ENCODE measurements at places on chromosomes 6 and 20. TPM values are rescaled to one million over a fixed set of nuclear protein-coding genes. Genes with fewer than 3 reads are reported as not detected.

DNA sequence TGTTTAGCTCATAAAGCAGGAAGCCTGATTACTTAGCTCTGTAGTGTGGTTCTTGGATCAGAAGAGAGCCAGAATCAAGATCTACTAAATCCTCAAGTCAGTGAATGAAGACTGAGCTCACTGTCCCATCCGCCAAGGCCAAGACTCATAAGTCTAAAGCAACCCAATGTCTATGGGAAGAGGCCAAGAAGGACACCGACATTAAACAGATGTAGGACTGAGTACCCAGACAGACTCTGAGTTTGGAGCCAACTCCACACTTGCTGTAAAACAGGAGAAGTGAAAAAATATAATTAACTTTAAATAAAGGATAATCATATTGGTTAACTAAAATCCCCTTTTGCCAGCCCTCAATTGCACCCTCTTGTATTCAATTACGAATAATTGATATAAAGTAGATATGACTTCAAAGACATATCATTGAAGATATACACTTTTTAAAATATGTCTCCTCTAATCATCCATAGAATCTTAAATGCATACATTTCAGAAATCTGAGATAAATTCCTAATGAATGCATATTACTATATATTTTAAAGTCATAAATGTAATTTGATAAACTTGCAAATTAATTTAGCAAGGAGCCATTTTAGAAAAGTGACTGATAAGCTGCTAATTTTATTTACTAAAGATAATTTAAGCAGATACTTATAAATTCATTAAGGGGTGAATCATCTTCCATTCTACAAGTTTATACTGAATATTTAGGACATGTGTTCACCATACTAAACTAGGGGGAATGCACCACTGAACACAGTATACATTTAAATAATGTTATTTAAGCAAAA, 617.0 kb upstream of the ARID1B start:
- DNase-seq = no peak
- H3K27ac ChIP-seq = no peak overlapping the region
- no peaks in the 10 kb centered on the region for H3K27me3 ChIP-seq
- H3K4me3 ChIP-seq = no peak overlapping the region

- H3K27me3 ChIP-seq = no peaks in the 10 kb centered on the region
- H3K36me3 ChIP-seq = no peaks in the 10 kb centered on the region
- no peak for DNase-seq
- H3K4me3 ChIP-seq = no peak overlapping the region
- H3K27ac ChIP-seq = no peak overlapping the region
Observed at GRCh38 chr20:39342463-39342862, 380.3 kb downstream of the DHX35 start.

DNA sequence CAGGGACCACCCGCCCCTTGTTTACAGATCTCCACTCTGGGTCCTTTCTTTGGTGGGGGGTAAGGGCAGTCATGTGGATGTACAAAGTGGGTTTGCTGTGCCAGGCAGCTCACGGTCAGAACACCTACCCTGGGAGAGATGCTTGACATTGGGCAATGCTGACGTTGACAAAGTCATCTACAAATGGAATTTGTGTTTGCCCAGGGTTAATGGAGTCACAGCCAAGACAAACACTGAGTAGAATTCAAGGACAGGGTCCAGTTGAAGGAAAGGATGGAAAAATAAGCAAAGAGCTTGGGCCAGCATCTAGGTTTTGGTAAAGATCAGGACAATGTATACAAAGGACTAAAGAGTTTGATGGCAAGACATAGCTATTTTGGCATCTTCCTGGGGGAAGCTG, 54.7 kb downstream of the MOCS1 start:
- peaks cover 3% of the 10 kb centered on the region for H3K27me3 ChIP-seq
- no peak overlapping the region for H3K27ac ChIP-seq
- DNase-seq = no peak

- H3K4me3 ChIP-seq = no peak overlapping the region
- no peak for DNase-seq
- H3K4me1 ChIP-seq = no peaks in the 10 kb centered on the region
- no peaks in the 10 kb centered on the region for H3K36me3 ChIP-seq
- H3K27ac ChIP-seq = no peak overlapping the region
Observed at GRCh38 chr6:75590370-75590769, 11.3 kb upstream of the SENP6 start.

DNA sequence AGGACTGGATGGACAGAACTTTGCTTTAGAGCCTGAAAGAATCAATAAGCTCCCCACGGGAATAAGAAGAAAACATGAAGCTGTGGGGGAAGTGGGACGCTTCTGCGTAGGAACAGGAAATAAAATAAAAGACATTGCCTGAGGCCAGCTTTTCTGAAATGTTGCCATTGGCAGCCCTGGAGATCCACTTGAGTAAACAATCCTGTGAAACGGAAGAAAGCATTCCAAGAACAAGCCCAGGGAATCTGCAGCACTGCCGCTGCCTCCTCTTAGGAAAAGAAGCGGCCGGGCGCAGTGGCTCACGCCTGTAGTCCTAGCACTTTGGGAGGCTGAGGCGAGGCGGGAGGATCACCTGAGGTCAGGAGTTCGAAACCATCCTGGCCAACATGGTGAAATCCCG, 182.3 kb upstream of the RALGAPA2 start:
- no peaks in the 10 kb centered on the region for H3K4me1 ChIP-seq
- H3K27me3 ChIP-seq = peaks cover 7% of the 10 kb centered on the region
- H3K27ac ChIP-seq = no peak overlapping the region

- no peak for DNase-seq
- H3K27me3 ChIP-seq = peaks cover 1% of the 10 kb centered on the region
- no peaks in the 10 kb centered on the region for H3K4me1 ChIP-seq
- no peak overlapping the region for H3K27ac ChIP-seq
- H3K36me3 ChIP-seq = no peaks in the 10 kb centered on the region
Observed at GRCh38 chr6:63814459-63814858, 178.9 kb downstream of the PHF3 start.

Gene TOX2
- total RNA-seq = 4.0 TPM

Gene GLP1R
- not detected for total RNA-seq

Gene MOCS1
- 1.2 TPM for total RNA-seq

Gene VAPB
- total RNA-seq = 39.7 TPM
